Fibroblast of skin of scalp (primary cell): ENCODE measurements at places on chromosomes 5 and 9.

DNA sequence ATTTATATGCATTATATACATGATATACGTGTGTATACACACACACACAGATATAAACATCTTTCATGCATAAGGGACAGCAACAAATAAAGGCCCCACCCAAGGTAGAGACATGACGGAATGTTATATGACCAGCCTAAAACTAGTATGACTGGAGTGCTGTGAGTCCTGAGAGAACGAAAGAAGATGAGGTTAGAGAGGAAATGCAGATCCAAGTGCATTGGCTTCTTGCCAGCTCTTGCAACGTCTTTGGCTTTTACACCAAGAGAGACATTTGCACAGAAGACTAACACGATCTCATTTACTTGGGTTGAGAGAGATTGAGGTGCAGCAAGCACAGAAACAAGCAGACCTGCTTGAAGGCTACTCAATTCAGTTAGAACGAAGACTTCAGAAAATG is 23.0 kb downstream of the CDH10 start:
- peak; percentile 1 for DNase-seq

GRCh38 chr5:151125421-151125820 is 32.2 kb downstream of the ANXA6 start:
- no peak for DNase-seq

DNA sequence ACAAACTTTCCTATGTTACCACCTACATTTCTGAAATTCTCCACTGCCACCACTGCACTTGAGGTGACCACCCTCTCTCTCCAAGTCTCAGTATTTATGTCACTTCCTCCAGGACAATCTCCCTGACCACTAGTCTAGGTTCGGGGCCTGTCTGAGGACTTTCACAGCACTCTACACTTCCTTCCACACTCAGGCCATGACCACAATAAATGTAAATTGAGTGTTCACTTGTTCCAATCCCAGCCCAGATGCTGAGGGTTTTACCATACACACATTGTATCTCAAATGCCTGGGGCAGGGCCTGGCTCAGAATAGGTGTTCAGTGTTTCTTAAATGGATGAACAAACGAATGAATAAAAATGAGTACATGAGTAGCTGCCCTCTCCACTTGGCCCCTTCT is 26.9 kb upstream of the CCNG1 start:
- no peak for DNase-seq

DNA sequence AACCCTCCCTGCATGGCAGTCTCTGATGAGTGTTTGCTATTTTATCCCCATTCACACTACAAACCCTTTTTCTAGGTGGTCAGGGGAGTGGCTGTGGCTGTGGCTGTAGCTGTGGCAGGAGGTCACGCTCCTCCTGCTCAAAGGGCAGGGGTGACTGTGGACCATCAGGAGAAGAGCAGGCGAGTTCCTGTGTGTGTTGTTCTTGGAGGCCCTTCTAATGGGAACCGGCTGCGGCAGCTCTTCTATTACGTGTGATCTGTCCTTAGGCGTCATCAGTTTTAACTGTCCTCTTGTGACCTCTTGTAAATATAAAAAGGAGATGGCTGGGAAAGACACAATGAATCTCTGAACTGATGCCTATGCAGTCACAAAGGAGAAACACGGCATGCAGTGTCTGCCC is 65.1 kb downstream of the ANKH start:
- DNase-seq: peak; percentile 79

GRCh38 chr9:121272401-121272948 is 4.5 kb downstream of the GSN start:
- DNase-seq: no peak

DNA sequence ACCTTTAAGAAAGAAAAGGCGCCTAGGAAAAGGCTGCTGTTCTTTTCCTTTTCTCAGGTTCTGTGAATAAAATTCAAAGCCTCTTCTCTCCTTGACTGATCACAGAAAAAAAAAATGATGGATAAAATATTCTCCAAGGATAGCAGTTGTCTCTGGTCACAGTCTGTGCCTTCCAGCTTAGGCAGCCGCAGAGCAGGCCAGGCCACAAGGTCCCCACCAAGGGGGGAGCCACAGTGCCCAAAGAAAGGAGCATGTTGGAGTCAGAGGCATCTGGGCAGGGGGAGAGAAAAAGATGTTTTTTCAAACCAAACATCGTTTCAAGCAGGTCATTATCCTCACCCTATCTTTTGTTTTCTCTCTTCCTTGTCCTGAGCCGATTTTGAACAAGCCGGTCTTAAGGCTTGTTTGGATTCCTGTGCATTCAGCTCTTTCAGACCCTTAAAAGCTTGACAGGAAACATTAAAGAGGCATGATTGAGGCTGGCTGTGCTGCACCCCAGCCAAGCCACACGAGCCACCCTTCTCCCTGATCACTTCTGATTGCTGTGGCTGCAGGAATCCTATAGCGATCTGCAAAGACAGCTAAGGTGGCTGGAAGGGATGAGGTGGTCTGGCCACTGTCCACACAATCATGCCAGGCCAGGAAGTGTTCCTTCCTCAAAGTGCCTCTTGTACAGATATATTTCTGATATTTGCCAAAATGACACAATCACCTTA is 284.6 kb upstream of the TLE4 start:
- no peak for DNase-seq

DNA sequence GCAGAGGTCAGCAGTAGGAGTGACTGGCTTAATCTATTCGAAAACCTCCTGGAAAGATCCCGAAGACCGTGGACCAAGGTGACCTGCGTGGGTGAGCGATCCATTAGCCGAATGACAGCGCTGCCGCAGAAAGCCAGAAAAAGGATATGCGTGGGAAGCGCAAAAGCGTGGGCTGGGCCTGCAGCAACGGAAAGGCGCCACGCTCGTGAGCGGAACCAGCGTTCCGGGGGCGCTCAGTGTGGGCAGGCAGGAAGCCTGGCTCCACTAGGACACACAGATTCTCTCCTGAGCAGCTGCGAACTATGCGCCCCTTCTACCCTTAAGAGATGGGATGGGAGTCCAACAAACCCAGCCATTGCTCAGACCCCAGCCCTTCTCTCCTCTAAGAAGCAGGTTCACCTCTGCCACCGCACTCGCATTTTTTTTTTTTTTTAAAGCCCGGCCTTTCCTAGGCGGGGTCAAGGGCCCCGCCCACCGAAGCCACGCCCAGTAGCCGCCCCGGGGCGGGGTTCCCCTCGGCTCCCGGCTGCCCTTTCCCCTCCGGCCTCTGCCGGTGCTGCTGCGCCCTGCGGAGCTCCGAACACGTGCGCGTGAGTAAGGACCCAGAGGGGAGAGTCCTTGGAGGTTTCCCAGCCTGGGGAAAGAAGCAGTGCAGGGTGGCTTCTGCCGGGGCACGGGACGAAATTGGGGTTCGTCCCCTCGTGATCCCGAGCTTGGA is 19.8 kb upstream of the MATR3 start:
- peak; percentile 83 for DNase-seq

- DNase-seq: peak; percentile 77
Measured at GRCh38 chr5:66246608-66247007, 102.5 kb downstream of the SREK1 start.

DNA sequence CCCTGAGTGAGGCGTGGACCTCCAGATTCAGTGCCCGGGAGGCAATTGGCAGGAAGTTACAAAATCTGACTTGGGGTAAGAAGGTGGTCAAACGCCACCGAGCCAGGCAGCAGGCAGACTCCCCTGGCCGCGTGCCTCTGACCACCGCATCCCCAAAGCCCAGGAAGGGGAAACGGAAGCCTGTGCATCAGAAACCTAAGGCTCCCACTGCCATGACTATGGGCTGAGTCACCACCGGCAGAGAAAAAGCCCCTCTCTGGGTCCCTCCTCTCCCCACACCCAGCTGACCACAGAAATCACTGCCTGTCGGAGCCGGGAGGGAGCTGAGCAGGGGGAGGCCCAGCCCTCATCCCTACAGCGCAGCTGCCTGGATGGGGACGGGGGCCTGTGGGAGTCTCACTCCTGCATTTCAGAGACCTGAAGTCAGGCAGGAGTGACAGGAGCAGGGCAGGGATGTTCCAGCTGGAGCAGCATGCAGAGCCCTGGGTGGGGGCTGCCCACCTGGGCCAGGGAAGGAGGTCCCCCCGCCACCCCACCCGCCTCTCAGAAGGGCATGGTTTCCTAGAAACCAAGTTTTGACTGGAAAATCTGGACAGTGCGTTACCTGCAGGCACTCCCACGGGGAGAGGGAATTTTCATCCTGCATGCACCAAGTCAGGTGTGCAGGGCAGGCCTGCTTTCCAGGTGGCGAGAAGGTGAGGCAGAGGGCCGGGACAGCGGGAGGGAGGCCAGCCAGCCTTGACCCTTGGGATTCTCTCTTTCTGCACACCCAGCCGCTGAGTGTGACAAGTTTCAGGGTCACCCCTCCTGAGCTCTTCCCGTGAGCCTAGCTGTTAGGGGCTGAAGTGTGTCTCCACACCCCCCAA is 68.2 kb downstream of the LRSAM1 start:
- DNase-seq: peak; percentile 98

DNA sequence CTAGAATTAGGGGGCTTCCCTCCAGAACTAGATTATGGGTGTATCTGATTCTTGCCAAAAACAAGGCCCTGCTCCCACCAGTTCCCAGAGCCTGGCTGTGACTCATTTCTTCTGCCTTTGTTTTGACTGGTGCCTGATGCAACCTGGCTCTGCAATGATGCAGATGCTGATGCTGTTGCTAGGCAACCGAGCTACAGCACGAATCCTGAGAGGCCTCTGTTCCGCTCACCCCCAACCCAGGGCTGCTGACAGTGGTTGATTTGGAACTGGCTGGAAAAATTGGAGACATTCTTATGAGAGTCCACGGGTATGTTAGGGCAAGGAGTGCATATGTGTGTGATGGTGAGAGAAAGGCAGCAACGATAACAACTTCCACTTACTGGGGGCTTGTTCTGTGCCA is 100.3 kb downstream of the NSG2 start:
- peak; percentile 34 for DNase-seq

GRCh38 chr5:109105631-109106267 is 304.0 kb downstream of the PJA2 start:
- peak; percentile 91 for DNase-seq

DNA sequence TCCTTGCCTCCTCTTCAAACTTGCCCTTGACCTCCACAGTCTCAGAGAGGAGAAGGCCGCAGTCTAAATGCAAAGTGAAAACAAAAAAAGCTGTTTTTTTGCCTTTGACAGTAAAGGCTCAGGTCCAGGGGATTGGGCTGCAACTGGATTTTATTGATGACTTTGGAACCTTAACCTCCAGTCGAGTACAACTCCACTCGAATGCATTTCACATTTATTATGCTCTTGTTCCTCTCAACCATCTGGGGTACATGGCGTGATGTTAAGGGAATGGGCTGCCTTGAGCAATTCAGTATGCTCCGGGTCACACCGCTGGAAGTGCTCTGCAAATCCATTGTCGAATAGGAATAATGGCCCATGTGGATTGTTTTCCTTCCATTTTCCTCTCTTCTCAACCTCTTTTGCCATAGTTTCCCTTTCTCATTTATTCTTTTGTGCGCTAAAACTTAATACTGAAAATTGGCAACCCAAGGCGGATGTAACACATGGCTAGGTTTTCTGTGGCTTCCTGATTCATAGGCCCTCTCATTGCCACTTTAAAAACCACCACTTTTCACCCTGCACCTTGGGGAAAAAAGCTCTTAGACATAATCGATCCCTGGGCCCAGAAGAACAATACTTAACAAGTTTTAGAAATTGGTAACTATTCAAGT is 34.3 kb downstream of the ITK start:
- no peak for DNase-seq
